Glutamatergic neuron (in vitro differentiated cells): ENCODE measurements at places on chromosomes 11 and 22. TPM values are rescaled to one million over a fixed set of nuclear protein-coding genes. Genes with fewer than 3 reads are reported as not detected.

FOSL1 gene
- not detected for total RNA-seq

GLYAT gene
- total RNA-seq = not detected

- no peak for DNase-seq
- H3K27ac ChIP-seq = no peak overlapping the region
- no peaks in the 10 kb centered on the region for H3K27me3 ChIP-seq
These were observed 517.7 kb downstream of the ETS1 start for GRCh38 chr11:128069665-128070064.

GRCh38 chr11:31646216-31646615, 136.6 kb downstream of the ELP4 start:
- H3K4me1 ChIP-seq = peaks cover 10% of the 10 kb centered on the region
- DNase-seq = no peak
- H3K27me3 ChIP-seq = no peaks in the 10 kb centered on the region
- no peaks in the 10 kb centered on the region for H3K36me3 ChIP-seq

GRCh38 chr11:65553301-65554001, 4.7 kb downstream of the LTBP3 start:
- H3K27me3 ChIP-seq = peaks cover 29% of the 10 kb centered on the region
- peaks cover 14% of the 10 kb centered on the region for H3K4me1 ChIP-seq
- H3K36me3 ChIP-seq = no peaks in the 10 kb centered on the region

- no peak overlapping the region for H3K27ac ChIP-seq
- no peak overlapping the region for H3K4me3 ChIP-seq
- H3K27me3 ChIP-seq = peaks cover 15% of the 10 kb centered on the region
- DNase-seq = no peak
These were observed 4747.7 kb upstream of the OR11H1 start for GRCh38 chr22:10780281-10780680.

GRCh38 chr22:48746789-48747425, 1080.8 kb downstream of the BRD1 start:
- no peaks in the 10 kb centered on the region for H3K4me1 ChIP-seq
- no peak overlapping the region for H3K4me3 ChIP-seq
- peaks cover 16% of the 10 kb centered on the region for H3K36me3 ChIP-seq
- no peak for DNase-seq
- H3K27ac ChIP-seq = no peak overlapping the region
